Left lung (tissue), 14 donors: ENCODE measurements at places on chromosomes 6 and 20. TPM values are rescaled to one million over a fixed set of nuclear protein-coding genes. Genes with fewer than 3 reads are reported as not detected.
A peak's percentile ranks its signal among the peaks of the same experiment; 100 is the strongest.

DNA sequence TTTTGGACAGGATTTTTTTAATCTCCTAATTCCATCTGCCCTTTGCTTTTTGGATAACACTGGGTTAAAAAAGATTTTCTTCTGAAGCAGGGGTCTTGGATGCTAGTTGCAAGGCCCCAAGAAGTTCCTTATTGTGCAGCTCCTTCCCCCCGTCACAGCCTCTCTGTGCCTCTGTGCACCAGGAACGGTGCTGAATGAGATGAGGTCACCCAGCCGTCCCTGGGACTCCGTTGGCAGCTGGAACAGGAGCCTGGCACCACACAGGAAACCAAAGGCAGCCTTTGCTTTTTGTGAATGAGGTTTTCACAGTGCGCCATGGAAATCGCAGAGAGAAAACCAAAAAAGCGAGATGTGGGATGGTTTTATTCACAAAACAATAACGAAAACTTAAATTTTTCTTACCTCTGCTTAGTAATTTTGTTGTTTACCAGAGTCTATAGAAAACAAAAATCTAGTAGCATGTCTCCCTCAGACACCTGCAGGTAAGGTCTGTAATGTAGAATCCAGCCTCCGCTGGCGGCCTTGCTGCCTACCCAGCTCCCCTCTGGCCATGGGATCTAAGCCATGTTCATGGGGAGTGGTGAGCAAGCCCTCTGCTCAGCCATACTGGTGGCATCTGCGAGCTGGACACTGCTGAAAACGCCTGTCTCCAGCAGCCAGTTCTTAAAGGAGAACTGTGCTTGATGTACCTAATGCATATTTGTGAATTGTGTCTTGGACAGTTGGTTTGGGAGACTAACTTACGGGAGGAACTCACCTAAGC is 40.4 kb upstream of the SYNJ2 start:
- H3K27ac ChIP-seq = no peak overlapping the region
- no peaks in the 10 kb centered on the region for H3K4me1 ChIP-seq
- no peaks in the 10 kb centered on the region for H3K27me3 ChIP-seq
- H3K4me3 ChIP-seq = no peak overlapping the region
- H3K36me3 ChIP-seq = peaks cover 89% of the 10 kb centered on the region

DNA sequence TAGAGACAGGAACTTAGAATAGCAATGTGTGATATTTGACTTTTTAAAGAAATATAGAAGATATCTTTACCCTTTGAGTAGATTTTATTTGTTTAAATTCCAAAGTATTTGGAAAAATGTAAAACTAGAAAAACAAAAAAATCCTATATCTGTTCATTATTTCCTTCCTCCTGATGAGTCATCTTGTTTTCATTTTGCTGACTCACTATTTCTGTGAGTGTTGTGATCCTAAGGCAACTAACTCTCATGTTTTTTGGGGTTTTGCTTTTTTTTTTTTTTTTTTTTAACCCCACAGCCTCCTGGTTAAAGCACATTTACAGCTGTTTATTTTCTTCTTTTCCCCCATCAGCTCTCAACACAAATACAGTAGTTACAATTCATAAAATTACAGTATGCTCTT is 37.8 kb upstream of the THEMIS start:
- no peak for DNase-seq
- H3K36me3 ChIP-seq = no peaks in the 10 kb centered on the region
- H3K4me3 ChIP-seq = no peak overlapping the region
- H3K4me1 ChIP-seq = no peaks in the 10 kb centered on the region

GRCh38 chr6:21438237-21438985 is 155.1 kb upstream of the SOX4 start:
- H3K4me1 ChIP-seq = peaks cover 8% of the 10 kb centered on the region
- no peak overlapping the region for H3K27ac ChIP-seq
- DNase-seq = no peak
- H3K36me3 ChIP-seq = no peaks in the 10 kb centered on the region
- no peak overlapping the region for H3K4me3 ChIP-seq
- no peaks in the 10 kb centered on the region for H3K27me3 ChIP-seq

- H3K27me3 ChIP-seq = no peaks in the 10 kb centered on the region
- no peak for DNase-seq
- no peak overlapping the region for H3K4me3 ChIP-seq
- H3K27ac ChIP-seq = no peak overlapping the region
These were observed 290.8 kb upstream of the RNF24 start for GRCh38 chr20:4306206-4306605.

DNA sequence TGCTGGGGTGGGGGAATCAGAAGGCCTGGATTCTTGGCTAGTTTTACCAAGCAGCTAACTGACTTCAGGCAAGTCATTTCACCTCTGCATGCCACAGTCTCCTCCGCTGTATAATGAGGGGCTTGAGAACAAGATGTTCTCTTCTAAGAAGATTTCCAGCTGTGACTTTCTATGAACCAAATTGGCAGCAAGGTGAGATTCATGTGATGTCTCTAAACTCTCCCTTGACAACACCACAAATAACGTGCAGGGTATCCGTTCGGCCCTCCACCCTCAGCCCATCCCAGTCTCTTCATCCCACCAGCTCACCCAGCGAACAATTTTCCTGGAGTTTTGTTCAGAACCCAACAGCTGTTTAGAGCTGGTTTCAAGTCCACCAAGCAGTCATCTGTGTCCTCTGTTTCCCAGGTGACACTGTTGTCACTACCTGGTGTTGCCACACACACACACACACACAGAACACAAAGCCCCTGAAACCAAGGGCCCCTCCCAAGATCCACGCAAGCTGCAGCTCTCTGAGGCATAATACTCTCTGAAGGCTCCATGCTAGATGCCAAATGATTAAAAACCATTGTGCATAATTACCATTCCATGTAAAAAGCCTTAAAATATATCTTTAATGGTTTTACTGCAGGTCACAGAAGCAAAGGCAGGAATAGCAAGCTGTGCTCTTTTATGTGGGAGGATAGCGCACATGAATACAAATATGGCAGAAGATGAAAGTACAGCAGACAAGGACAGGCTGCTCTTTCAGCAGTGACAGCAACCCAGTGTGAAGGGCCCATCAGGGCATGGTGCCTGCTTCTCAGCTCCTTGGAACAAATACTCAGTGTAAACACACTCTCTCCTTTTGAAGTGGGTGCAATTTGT is 48.2 kb downstream of the ARHGAP18 start:
- peak overlapping the region; percentile 20 for H3K27ac ChIP-seq
- no peaks in the 10 kb centered on the region for H3K4me1 ChIP-seq
- H3K4me3 ChIP-seq = no peak overlapping the region
- no peaks in the 10 kb centered on the region for H3K36me3 ChIP-seq

- no peak for DNase-seq
- no peak overlapping the region for H3K4me3 ChIP-seq
- no peak overlapping the region for H3K27ac ChIP-seq
- peaks cover 23% of the 10 kb centered on the region for H3K4me1 ChIP-seq
These were observed 44.5 kb downstream of the RAMACL start for GRCh38 chr6:166541876-166542579.

- no peaks in the 10 kb centered on the region for H3K36me3 ChIP-seq
- H3K4me1 ChIP-seq = no peaks in the 10 kb centered on the region
- no peak overlapping the region for H3K27ac ChIP-seq
These were observed 60.8 kb downstream of the VEGFA start for GRCh38 chr6:43830775-43831174.

GRCh38 chr20:40562031-40562430 is 127.0 kb downstream of the MAFB start:
- H3K4me3 ChIP-seq = no peak overlapping the region
- peaks cover 10% of the 10 kb centered on the region for H3K4me1 ChIP-seq
- H3K27ac ChIP-seq = no peak overlapping the region
- DNase-seq = peak; percentile 82
- H3K36me3 ChIP-seq = no peaks in the 10 kb centered on the region

DNA sequence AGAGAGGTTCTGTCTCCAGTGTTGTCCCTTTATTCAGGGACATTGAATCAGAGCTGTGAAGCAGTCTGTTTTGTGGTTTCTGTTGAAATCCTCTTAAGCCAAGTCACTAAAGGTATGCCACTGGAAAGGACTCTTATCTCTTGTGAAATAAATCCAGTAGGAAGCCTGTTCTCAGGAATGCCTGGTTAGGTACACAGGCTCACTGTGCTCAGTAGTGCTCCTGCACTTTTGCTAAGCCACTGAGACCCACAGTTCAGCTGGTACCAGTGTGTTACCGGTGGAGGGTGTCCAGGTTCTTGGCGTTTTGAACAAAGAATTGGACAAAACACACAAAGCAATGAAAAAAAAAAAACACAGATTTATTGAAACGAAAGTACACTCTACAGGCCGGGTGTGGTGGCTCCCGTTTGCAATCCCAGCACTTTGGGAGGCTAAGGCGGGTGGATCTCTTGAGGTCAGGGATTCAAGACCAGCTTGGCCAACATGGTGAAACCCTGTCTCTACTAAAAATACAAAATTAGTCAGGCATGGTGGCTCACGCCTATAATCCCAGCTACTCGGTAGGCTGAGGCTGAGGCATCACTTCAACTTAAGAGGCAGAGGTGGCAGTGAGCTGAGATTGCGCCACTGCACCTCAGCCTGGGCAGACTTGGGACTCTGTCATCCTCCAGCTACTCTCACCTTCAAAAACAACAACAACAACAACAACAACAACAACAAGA is 186.1 kb downstream of the JARID2 start:
- H3K4me1 ChIP-seq = peaks cover 30% of the 10 kb centered on the region
- H3K4me3 ChIP-seq = no peak overlapping the region
- no peaks in the 10 kb centered on the region for H3K27me3 ChIP-seq

DNA sequence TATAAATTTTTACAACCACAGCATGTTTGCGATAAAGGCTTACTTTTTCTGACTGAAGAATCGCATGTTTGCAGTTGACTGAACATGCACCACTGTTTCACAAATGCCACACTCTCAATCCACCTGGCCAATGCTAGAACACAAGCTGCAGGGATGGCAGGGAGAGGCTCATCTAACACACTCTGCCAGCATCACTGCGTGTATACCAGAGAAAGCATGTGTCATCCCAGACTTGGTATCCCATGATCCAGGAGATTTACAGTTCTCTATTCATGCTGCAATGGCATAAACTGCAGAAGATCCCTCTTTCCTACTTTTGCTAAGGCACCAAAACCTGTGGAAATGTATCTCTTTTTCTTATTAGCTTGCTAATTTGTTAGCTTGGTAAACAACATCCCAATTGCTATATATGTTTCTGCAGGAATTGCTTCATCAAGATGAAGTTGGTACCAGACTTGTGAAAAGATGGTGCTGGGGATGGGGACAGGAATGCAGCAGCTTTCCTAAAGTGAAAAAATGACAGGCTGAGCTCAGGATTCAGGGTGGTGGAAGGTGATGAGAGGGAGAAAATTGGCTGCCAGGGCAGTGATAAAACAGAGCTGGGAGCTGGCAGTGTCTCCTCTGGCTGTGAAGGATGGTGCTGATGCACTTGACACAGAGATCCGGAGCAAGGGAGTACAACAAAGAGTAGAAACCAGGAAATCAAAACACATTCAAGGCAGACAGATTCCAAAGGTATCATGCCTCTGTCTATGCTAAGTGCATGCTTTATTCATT is 186.9 kb downstream of the HIVEP2 start:
- H3K4me3 ChIP-seq = no peak overlapping the region
- H3K27me3 ChIP-seq = no peaks in the 10 kb centered on the region
- no peaks in the 10 kb centered on the region for H3K36me3 ChIP-seq
- DNase-seq = no peak

DNA sequence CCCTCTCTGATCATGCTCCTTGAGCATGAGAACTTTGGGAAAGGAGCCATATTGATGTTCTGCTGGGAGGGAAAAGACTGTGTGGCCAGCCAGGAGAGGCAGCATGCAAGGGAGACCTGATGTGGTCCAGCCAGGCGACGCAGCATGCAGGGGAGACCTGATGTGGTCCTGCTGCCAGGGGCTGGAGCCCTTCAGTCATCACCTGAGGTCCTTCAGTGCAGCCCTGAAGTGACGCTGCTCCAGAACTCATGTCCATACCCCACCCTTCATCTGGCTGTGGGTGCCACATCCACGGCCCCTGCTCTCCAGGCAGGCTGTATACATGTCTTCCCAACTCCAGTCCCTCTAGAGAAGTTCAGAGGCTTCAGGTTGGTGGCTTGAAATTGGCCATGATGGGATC is 134.4 kb downstream of the ERMARD start:
- peak; percentile 48 for DNase-seq
- no peak overlapping the region for H3K4me3 ChIP-seq
- H3K27ac ChIP-seq = no peak overlapping the region
- no peaks in the 10 kb centered on the region for H3K36me3 ChIP-seq

- H3K4me1 ChIP-seq = no peaks in the 10 kb centered on the region
- DNase-seq = peak; percentile 32
- H3K4me3 ChIP-seq = no peak overlapping the region
These were observed 70.2 kb downstream of the CEP57L1 start for GRCh38 chr6:109165392-109165974.

GRCh38 chr6:142635130-142635529 is 309.8 kb downstream of the HIVEP2 start:
- no peaks in the 10 kb centered on the region for H3K27me3 ChIP-seq
- DNase-seq = no peak
- no peaks in the 10 kb centered on the region for H3K36me3 ChIP-seq
- no peaks in the 10 kb centered on the region for H3K4me1 ChIP-seq
- H3K27ac ChIP-seq = no peak overlapping the region

DNA sequence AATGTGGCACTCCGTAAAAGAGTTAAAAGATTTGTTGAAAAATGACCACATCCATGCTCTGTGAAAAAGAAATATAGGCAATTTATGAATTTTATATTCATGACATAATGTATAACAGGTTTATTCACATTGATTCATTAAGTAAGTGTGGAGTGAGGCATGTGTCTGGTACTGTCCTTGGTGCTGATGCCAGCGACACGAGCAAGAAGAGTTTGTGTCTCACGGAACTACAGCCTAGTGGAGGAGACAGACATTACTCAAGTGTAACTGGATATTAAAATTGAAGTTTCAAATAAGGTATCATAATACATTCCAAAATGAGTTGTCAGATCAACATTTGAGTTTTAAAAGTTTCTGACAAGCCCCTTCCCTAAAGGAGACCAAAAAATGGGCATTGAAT is 158.2 kb upstream of the PRND start:
- no peak overlapping the region for H3K27ac ChIP-seq
- no peaks in the 10 kb centered on the region for H3K36me3 ChIP-seq
- DNase-seq = no peak
- H3K27me3 ChIP-seq = peaks cover 11% of the 10 kb centered on the region
- no peaks in the 10 kb centered on the region for H3K4me1 ChIP-seq

- no peaks in the 10 kb centered on the region for H3K36me3 ChIP-seq
- no peak overlapping the region for H3K27ac ChIP-seq
- no peaks in the 10 kb centered on the region for H3K27me3 ChIP-seq
- H3K4me1 ChIP-seq = no peaks in the 10 kb centered on the region
- no peak overlapping the region for H3K4me3 ChIP-seq
These were observed 13.8 kb upstream of the FUCA2 start for GRCh38 chr6:143525356-143525755.

GRCh38 chr20:2163312-2163711 is 61.7 kb downstream of the STK35 start:
- no peak overlapping the region for H3K27ac ChIP-seq
- H3K4me1 ChIP-seq = no peaks in the 10 kb centered on the region
- no peaks in the 10 kb centered on the region for H3K36me3 ChIP-seq

The SLPI gene
- total RNA-seq = 496 TPM

The MCHR2 gene
- total RNA-seq = not detected

The MYLK2 gene
- not detected for total RNA-seq

The CTAGE9 gene
- total RNA-seq = not detected

The GUCA1A gene
- total RNA-seq = not detected

The WDR46 gene
- total RNA-seq = 42.0 TPM

The BTNL2 gene
- total RNA-seq = not detected

The SUMO4 gene
- 2.1 TPM for total RNA-seq

The UCKL1 gene
- 31.6 TPM for total RNA-seq
